ENCODE measurements at places on chromosomes 7 and 10.

GRCh38 chr10:72285972-72286521, 12.3 kb downstream of the DDIT4 start:
- DNase-seq, result no peak

GRCh38 chr7:14598978-14599377, 303.6 kb downstream of the DGKB start:
- no peak for DNase-seq

DNA sequence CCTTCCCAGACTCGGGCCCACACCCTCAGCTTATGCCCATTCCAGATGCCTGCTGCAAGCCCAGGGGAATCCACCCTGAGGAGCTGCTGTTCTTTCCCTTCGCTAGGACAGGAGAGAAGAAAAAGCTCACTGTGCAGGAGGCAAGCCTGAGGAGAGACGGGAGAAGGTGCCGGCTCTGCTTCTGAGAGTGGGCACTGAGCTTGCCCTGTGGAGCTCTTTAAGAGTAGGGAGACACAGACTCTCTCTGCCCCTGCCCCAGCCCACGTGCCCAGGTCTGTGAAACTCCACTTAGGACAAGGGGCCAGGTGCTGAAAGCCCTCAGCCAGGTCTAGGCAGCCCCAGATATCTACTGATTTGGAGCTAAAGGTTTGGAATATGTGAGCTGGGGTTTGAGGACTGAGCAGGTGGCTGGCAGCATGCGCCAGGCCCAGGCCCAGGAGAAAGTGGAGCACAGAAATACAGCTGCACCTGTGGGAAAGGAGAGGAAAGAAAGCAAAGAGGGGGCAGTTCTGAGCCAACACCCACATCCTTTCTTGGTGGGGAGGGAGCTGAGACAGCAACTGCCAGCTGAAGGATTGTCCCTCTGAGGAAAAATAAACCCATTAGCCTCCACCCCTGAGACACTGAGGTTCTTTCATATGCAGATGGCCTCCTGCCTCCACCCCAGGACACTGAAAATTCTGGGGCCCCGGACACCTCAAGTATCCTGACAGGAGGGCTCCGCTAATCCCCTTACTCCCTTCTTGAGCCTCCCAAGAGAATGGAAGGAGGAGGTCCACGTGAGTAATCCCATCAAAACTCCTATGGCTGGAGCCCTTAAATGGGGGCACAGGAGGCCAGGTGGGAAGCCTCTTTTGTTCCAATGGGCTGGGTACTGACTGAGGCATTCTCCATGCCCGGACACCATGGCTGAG, 7.3 kb downstream of the POLL start:
- no peak for DNase-seq

DNA sequence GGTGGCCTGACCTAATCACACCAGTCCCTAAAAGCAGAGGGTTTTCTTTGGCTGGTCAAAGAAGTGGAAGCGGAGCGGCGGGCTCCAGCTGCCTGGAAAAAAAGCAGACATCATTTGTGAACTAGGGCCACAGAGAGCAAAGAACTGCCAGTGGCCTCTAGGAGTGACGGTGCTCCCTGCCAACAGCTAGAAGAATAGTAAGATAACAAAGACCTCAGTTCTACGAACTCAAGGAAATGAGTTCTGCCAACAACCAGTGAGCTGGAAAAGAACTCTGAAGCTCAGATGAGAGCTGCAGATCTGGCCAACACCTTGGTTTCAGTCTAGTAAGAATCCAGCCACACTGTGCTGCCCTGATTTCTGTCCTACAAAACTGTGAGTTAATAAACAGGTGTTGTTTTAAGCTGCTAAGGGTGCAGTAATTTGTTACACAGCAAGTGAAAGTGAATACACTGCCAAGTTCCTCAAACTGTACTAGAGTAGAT, 178.0 kb downstream of the SRPK2 start:
- DNase-seq, result no peak

- no peak for DNase-seq
Observed at GRCh38 chr7:74373536-74373935, 80.2 kb upstream of the GTF2IRD1 start.

- no peak for DNase-seq
Observed at GRCh38 chr7:379456-380138, 89.6 kb downstream of the FOXL3 start.

DNA sequence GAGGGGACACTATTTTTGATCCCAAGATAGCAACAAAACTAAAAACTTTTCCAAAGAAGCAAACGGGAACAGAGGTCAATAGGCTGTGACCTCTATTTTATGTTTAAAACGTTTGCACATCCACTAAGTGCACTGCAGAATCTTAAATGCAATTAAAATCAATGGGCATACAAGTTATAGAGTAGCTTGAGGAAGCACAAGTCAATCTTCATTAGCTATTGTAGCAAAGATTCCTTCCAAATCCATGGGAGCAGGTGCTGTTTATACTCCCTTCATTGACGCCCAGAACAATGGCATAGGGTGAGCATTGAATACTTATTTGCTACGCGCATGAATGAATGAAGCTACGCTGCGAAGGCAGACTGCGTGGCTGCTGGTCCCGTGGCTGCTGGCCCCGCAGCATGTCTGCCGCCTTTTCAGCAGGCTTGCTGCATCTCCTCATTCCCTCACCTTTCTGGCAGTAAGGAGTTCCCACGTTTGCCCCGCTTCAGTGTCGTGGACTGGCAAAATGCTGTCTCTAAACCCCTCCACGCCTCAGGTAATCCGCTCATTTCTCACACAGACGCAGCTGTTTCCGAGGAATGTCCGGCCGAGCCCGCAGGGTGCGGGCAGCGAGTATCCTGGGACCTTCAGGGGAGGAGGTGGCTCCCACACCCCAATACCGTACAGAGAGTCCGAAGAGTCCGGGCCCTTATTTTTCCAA, 754 bp upstream of the PHYHIPL start:
- no peak for DNase-seq
